ENCODE measurements at places on chromosomes 6 and 20.
A peak's percentile ranks its signal among the peaks of the same experiment; 100 is the strongest.

DNA sequence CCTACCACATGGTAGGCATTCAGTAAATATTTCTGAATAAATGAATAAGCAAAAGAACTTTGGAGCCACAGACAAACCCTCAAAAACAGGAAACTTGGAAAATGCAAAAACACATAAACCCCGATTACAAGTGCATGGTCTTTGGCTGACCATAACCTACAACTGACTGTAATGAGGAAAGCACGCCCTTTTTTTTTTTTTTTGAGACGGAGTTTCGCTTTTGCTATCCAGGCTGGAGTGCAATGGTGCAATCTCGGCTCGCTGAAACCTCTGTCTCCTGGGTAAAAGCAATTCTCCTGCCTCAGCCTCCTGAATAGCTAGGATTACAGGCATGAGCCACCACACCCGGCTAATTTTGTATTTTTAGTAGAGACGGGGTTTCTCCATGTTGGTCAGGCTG is 11.9 kb upstream of the LATS1 start:
- DNase-seq: no peak

- no peak for DNase-seq
Measured at GRCh38 chr6:52155791-52156576, 30.2 kb upstream of the IL17A start.

- peak; percentile 82 for DNase-seq
Measured at GRCh38 chr6:89610149-89610642, 28.4 kb downstream of the LYRM2 start.

GRCh38 chr6:32183483-32184083 is 470 bp downstream of the AGER start:
- no peak for DNase-seq

DNA sequence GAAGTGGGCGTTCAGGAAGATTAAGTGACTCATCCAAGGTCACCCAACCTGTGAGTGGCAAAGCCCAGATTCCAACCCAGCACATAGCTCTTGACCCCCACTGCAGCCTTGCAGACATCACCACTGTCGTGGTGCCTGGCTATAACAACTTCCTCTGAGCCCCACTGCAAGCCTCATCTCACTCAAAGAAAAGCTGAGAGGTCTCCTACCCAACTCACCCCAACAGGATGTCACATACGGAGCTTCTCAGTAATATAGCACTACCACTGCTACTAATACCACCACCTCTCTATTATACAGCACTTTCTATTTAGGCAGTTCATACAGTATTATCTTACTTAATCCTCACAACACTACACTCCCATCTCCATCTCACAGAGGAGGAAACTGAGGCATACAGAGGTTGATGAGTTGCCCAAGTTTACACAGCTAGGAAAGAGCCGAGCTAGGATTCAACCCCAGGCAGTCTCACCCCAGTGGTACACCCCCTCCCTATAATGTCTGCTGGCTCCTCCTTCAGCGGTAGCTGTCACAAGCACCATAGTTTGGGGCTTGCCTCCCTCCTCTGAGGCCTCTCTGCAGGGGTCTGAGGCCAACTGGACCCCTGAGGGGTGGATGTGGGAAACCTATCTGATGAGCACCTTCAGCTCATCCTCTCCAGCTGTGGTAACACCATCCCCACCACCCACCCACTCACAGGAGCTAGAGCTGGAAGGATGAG is 19.5 kb downstream of the TFEB start:
- DNase-seq: no peak

DNA sequence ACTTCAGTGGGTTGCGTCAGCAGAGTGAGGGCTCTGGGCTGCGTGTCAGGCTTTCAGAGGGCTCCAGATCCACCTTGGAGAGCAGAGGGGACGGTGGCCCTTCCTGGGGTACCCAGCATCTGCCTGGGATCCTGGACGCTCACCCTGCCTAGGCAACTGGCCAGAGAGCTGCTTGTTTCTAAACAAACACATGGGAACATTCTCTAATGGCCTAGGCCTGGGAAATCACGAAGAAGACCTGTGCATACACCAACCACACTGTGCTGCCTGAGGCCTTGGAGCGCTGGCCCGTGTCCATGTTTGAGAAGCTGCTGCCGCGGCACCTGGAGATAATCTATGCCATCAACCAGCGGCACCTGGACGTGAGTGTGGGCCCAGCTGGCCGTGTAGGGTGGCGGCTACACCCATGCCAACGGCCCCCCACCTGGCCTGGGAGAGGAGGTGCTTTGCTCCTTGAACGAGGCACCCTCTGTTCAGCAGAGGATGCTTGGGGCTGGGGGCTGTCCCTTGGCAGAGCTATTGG is 32.2 kb downstream of the PYGB start:
- no peak for DNase-seq

GRCh38 chr20:62753626-62754025 is 42.6 kb upstream of the MRGBP start:
- DNase-seq: no peak

DNA sequence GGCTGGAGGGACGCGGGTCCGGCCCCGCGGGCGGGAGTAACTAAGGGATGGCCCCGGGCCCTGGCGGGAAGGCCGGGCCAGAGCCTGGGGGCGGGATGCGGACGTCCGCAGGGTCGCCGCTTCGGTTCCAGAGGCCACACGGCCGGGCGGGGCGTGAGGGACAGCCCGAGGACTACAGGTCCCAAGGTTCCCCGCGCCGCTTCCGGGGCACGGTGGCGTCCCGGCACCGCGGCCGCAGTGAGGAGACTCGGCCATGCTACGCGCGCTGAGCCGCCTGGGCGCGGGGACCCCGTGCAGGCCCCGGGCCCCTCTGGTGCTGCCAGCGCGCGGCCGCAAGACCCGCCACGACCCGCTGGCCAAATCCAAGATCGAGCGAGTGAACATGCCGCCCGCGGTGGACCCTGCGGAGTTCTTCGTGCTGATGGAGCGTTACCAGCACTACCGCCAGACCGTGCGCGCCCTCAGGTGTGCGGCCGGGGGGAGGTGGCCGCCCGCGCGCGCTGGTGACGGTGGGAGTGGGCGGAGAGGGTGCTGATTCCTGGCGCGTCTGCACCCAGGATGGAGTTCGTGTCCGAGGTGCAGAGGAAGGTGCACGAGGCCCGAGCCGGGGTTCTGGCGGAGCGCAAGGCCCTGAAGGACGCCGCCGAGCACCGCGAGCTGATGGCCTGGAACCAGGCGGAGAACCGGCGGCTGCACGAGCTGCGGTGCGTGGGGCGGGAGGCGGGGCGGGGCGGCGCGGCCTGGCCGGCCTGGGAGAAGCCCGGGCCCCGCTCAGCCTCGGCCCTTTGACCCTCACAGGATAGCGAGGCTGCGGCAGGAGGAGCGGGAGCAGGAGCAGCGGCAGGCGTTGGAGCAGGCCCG is at the start of gene MRPS26:
MRPS26 (plus strand) TSS at position 237 of the 861 bp plus-strand sequence; CDS start at position 254, 17 bp downstream.
- DNase-seq: peak; percentile 86

- DNase-seq: no peak
Measured at GRCh38 chr6:122671251-122671650, 61.0 kb downstream of the PKIB start.

DNA sequence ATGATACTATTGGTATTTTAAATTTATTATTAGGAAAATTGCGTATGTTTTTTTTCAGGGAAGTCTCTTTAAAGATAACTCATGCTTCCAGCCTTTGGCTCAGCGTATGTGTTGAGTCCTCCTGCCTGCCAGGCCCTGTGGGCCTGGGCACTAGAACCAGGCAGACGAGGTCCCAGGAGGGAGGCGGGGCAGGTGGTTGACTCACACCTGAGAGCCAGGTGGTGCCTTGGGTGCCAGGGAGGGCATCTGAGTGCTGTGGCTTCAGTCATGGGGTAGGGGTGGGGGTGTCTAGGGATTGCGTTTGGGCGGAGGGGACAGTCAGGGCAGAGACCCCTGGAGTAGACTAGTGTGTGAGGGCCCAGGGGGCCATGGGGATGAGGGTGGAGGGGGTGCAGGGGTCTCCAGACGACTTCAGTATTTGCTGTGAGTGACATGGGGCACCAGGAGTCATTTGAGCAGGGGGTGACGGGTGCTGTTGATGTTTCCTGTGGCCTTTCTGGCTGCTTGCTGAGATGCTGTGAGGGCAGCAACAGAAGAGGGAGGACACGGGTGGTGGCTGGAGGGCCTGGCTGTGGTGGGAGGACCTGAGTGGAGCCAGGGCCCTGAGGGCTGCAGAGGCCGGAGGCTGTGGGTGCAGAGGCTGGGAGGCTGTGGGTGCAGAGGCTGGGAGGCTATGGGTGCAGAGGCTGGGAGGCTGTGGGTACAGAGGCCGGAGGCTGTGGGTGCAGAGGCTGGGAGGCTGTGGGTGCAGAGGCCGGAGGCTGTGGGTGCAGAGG is 14.8 kb upstream of the ADRM1 start:
- no peak for DNase-seq

DNA sequence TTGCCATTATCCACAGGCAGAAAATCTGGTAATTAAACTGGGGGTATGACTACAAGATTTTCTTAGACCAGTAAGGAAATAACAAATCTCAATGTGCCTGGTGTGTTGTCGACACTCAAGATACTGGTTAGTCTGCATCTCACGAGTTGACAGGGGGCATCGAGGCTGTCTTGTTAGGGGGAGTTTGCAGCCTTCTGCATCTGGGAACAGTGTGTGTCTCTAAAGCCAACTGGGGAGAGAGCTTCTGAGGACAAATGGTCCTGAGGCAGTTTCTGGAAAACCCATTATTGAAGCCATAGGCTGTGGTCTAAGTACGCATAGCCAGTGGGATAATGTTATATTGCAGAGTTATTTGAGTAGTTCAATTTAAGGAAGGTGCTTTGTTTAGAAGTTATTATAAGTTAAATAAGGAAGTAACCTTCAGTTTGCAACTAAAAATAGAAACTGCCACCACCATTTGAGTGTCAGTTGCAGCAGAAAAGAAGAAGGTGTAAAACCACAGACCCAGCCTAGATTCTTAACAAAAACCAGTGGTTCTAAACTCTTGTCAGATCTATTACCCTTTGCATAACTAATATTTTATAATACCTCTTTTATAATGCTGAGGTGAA is 15.4 kb upstream of the MAPK13 start:
- DNase-seq: no peak

GRCh38 chr6:90297115-90297866 is 648 bp upstream of the BACH2 start:
- no peak for DNase-seq

DNA sequence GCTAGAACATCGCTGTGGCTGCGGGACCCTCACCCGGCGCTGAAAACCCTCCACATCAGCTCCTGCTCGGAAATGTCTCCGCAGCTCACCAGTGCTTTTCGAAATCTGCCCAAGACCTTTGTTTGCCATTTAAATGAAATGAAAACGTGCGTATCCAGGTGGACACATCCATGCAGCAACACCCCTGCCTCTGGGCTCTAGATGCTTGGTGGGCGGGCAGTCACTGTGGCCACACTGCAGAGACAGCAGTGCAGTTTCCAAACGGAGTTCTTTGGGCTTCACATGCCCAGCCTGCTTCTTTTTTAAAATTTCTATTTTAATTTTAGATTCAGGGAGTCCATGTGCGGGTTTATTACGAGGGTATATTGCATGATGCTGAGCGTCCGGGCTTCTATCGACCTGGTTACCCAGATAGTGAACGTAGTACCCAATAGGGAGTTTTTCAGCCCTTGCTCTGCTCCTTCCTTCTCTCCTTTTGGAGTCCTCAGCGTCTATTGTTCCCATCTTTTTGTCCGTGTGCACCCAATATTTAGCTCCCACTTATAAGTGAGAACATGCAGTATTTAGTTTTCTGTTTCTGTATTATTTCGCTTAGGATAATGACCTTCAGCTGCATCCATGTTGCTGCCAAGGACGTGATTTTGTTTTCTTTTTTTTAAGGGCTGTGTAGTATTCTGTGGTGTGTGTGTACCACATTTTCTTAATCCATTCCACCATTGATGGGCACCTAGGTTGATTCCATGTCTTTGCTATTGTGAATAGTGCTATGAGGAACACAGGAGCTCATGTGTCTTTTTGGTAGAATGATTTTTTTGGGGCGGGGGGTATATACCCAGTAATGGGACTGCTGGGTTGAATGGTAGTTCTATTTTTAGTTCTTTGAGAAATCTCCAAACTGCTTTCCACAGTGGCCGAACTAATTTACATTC is 4.8 kb upstream of the TUBB2B start:
- DNase-seq: no peak

GRCh38 chr6:114718716-114719270 is 376.0 kb upstream of the HS3ST5 start:
- no peak for DNase-seq

- DNase-seq: no peak
Measured at GRCh38 chr20:53879048-53879684, 191.2 kb downstream of the BCAS1 start.

GRCh38 chr6:122472022-122472340 is 374 bp upstream of the SERINC1 start:
- no peak for DNase-seq

GRCh38 chr6:43948527-43949485 is 178.4 kb downstream of the MRPL14 start:
- no peak for DNase-seq

- DNase-seq: no peak
Measured at GRCh38 chr6:120871416-120872261, 462.6 kb downstream of the TBC1D32 start.

DNA sequence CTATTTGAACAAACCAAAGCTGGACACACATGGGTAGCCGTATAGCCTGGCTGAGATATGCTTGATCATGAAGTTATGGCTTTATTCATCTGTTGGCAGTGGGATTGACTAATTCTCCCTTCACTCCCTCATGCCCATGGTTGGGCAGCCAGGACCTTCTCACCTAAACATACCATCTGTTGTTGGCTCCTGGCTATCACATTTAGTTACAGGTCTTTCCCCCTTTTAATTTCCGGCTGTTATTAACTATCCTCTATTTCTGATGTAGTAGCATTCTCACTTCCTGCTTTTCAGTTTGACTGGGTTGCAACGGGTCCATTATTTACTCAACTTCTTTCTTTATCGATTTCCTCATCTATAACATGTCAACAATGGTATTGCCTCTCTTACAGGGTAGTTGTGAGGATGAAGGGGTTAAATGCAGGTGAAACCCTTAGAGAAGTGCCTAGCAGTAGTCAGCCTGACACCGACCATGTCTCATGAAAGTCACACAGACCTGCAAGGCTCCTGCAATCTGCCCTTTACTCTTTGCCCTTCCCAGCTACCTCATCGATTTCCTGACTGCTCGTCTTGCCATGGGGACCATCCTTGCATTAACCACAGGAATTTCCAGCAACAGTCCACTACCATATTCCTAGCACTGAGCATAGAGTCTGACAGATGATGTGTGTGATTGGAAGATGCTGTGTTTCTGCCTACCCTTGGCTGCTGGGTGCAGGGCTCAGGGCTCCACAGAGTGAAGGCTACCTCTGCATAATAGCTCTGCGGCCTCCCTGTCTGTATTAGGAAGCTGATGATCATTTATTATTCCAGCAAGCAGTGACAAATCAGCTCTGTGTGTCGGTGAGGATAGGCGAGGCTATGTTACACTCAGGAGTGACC is 42.2 kb downstream of the PPP1R14C start:
- DNase-seq: no peak

DNA sequence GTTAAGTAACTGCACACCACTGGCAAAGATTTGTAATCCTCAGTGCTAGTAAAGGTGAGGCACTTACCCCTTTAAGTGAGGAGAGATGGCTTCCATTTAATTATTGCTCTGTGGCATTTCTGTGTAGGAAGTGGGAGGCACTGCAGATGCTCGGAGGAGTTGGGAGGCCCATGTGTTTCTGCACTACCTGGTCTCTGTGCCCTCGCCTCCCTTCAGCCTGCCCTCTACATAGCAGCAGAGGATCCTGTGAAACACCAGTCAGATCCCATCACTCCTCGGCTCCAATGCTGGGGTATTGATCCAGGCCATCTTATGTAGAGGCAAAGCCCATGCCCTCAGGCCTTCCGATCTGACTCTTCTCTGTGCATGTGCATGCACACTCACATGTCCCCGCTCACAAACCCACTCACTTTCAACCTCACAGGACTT is 67.0 kb downstream of the SLX4IP start:
- no peak for DNase-seq

Data from stimulated activated CD4-positive, alpha-beta T cell treated with anti-CD3 and anti-CD28 coated beads, Interleukin-4, amount 100 ng/mL, for 1 hour (primary cell).